Mesenteric fat pad (tissue), 1 donor: ENCODE measurements at places on chromosomes 5 and 9. TPM values are rescaled to one million over a fixed set of nuclear protein-coding genes. Genes with fewer than 3 reads are reported as not detected.

GRCh38 chr9:113998525-113999255, 79.4 kb downstream of the AMBP start:
- DNase-seq: peak; percentile 55

DNA sequence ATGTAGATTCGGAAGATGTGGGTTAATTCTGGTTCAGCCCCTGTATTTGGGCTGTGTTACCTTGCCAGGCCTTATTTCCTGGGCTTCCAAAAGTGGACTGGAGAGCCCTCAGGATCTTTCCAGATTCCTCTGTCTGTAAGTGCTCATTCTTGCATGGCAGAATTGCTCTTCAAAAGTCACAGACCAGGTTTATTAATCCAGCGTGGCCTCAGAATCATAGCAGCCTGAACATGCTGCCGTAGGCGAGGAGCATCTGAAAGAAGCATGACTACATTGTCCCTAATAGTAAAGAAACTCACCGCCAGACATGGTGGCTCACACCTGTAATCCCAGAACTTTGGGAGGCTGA, 307.8 kb downstream of the GADD45G start:
- DNase-seq: no peak

DNA sequence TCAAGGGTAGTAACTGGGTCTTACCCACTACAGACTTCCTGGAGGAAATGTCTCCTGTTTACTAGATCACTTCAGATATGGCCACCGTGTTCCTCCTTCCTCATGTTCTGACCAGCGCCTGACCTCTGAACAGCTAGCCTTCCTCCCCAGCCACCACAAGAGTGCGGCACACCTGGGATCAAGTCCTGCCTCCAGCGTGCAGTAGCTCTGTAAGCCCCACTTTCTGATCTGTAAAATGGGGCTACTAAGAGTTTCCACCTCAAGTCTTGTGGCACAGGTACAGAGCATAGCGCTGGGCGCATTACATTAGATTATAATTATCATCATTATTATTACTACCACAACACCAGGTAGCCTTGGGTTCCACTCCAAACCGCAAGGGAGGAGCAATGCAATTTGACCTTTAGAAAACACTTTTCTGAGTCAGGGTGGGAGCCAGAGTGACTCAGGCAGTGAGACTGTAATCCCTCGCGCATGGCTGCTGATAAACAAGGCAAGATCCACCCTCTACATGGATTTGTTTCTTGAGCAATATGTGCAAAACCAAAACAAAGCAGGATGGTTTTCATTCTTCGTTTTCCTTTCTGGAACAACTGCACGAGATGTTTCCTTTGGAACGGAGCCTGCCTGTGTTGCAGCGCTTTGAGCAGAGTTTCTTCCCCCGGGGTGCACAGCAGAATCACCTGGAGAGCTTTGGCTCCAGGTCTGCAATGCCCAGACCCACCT, 65.0 kb upstream of the ANGPTL2 start:
- no peak for DNase-seq

DNA sequence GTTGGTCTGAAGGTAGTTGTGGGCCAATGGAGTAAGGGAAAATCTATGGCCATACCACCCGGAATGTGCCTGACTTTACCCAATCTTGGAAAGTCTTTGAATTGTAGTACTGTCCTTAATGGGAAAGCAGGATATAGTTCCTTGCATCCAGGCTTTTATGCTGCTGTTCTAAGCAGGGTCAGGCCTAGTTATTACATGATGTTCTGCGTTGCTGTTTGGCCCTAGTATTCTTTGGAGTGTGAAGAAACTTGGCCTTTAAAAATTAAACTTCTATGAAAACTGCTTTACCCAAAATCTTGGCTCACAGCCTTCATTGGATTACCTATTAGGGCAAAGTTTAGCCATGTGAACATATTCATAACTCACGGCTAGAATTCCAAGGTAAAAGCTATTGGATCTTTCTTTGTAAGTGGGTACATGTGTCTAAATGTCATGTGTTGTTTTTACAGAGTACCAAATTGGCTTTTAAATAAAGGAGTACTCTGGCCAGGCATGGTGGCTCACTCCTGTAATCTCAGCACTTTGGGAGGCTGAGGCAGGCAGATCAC, 211.1 kb downstream of the DTWD2 start:
- no peak for DNase-seq

DNA sequence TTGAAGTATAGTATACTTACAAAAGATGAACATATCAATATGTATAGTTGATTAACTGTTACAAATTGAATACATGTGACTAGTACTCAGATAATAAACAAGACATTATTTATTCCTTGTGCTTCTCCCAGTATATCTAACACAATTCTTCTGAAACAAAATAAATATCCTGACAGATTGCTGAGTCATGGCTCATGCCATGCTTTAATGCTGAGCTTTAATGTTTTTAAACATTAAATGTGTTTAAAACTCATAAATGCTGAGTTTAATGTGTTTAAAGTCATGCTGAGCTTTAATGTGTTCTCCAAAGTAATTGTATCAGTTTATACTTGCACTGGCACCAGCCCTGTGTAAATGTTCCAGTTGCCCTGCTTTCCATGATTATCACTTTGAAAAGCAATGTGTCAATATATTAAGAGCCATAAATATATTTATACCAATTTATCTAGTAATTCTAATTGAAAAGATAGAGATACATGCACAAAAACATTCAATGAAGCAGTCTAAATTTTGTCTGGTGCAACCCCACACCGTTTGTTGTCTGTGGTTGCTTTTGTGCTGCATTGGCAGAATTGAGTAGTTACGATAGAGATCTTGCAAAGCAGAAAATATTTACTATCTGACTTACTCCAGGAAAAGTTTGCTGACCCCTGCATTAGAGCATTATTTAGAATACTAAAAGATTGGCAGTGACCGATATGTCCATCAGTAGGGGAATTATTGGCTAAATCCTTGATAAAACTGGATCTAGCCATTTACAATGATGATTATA, 15.7 kb downstream of the KIAA1958 start:
- DNase-seq: no peak

DNA sequence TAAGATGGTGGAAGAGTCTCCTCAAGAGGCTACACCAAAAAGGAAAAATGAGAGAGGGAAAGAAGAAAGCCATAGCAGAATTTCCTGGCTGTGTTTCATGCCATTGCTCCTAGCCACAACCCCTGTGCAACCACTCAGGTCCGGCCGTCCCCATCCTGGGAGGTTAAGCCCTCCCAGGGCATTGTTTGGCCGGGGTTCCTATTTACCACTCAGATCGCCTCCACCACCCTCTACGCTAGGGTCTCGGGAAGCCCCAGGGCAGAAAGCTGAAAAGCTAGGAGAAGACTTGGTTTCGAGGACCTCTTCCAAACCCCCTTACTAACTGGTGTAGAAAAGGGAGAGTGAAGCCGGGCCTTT, 715 bp downstream of the RC3H2 start:
- DNase-seq: no peak

DNA sequence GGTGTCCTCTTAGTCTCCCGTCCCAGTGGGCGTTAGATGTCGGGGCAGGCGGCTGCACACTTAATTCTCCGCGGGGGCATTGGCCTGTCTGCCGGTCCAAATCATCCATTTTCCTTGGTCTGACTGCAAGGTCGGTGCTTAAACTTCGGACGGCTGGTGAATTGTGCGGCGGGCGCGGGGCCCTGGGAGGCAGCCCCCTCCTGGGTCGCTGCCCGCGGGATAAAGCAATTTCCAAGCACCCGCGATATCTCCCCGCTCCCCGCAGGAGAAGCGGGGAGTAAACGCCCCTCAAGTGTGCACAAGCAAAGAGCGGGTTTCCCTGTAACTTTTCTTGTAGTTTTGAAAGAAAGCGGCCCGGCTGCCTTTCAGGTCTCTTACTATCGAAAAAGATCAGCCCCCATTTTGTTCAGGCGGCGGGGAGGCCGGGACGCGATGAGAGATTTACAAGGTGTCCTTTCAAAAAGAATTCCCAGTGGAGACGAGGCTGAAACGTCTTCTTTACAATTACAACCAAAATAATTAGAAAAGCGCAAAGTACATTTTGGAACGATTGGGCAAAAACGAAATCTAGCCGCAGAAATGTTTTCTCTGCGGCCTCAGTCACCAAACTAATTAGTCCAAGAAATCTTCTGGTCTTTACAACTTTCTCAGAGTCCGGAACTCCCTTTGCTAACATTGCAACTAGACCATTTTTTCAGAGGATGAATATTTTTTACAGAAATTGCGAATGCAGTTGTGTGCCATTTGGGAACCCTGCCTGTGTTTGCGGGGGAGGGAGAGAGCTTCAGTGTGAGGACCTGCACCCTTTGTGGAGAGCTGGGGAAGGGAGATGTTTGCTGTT, 1.8 kb downstream of the IRX1 start:
- peak; percentile 73 for DNase-seq

DNA sequence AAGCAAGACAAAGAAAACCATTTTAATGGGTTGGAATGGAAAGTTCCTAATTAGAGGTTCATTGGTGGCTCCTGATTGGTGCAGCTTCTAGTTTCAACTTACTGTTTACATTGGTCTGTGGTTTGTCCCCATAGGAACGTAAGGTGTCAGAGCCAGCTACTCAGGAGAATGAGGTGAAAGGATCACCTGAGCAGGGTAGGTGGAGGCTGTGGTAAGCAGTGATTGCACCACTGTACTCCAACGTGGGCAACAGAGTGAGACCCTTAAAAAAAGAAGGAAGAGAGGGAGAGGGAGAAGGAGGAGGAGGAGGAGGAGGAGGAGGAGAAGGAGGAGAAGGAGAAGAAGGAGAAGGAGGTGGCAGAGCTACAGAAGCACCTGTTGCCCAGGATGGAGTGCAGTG, 30.4 kb downstream of the KCNIP1 start:
- peak; percentile 11 for DNase-seq

Gene AHRR
- total RNA-seq: 4.5 TPM

Gene GMCL2
- not detected for total RNA-seq

Gene SLC24A2
- not detected for total RNA-seq

Gene TTC23L
- not detected for total RNA-seq

Gene SLC6A18
- not detected for total RNA-seq
